Vagina (tissue), 2 donors: ENCODE measurements at places on chromosomes 4 and X.

GRCh38 chr4:54540931-54541330 is 116.8 kb upstream of the KIT start:
- no peak for DNase-seq

DNA sequence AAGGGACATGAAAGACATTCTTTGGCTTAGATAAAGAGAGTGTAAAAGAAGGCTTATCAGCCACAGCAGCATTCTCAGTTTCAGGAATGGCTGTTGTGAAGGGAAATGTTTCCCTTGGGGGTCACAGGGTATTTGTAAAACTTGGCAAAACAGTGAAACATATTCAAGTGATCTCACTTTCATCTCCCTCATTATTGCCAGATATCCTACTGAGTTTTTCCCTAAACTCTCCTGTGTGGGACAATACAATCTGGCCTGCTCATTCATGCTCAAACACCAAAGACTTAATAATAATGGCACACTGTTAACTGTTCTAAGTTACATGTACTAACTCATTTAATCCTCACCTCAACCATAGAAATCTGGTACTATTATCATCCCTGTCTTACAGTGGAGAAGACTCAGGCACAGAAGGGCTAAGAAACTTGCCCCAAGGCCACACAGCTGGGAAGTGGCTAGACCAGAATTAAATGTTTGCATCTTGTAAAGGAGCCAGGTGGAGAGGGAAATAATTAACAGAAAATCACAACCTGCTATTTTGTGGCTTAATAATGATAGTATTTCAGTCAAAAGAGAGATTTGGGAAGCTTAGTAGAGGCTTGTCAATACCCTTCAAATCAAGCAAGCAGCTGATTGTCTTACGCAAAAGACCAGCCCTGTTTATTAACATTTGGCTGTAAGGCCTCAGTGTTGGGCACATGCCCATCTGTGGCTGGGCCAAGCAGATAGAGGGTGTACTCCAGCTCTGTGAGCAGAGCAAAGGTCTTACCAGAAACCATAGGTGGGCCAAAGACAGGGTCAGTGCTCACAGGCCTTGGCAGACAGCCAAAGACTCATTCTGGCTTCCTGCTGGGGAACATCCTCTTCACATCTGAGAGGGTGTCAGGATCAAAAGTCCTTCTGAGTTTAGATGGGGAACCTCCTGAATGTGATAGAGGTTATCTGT is 17.3 kb downstream of the SMPX start:
- DNase-seq: no peak

- no peak for DNase-seq
Observed at GRCh38 chr4:119977076-119977940, 89.3 kb downstream of the MAD2L1 start.

DNA sequence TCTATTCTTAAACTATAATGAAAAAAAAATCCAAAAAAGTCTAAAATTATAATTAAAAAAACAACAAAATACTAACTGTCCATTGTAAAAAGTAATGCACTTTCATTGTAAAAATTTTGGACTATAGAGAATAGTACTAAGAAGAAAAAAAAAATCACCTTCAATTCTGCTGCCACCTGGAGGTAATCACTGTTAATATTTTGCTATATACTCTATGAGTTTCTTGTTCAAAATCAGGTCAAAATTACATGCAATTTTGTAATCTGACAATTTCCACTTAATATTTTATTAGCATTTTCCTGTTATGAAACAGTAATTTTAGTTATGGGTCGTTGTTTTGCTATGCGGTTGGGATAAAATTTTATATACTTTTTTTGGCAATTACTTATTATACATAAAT is 62.0 kb downstream of the HTT start:
- DNase-seq: no peak

- no peak for DNase-seq
Observed at GRCh38 chr4:178917756-178918155, 1475.5 kb upstream of the AGA start.

DNA sequence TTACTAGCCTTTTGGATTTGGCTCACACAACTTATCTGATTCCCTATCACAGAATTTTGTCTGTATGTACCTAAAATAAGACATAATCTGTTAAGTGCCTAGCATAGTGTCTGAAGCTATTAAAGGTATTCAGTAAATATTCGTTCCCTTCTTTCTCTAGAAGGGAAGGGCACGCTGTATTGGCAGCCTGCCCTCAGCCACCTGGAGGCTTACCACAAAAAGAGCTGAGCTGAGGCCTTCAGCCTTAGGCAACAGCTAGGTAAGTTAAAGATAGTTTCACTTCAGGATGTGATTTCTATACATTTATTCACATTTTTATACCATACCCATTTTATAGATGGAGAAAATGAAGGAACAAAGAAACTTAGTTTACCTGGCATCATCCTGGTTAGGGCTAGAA is 400.0 kb upstream of the LCORL start:
- DNase-seq: no peak

DNA sequence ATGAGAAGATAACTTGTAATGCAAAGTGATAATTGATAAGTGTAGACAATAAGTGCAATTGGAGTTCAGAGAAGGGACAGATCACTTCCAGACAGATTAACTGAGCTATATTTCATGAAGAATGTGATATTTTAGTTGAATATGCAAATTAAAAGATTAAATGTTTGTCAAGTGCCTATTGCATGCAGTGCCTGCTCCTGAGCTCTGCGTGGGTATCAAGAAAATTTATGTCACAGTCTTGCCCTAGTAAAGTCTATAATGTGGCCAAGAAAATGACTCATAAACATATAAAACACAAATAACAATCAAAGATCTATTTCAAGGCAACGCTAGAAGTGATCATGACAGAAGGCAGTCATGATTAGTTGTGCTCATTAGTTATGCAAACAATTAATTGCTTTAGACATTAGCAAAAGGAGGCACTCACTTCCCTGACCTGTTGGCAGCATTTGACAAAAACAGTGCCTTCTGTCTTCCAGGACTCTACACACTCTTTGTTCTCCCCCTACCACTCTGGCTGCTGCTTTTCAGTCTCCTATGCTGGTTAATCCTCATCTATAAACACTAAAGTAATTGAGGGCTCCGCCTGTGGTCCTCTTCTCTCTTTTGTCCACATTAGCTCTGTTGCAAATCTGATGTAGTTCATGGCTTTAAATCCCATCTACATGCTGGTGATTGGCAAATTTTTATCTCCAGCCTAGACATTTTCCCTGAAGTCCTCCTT is 47.7 kb downstream of the ARHGEF38 start:
- DNase-seq: no peak

GRCh38 chr4:55637272-55637820 is 1.2 kb upstream of the NMU start:
- DNase-seq: no peak

GRCh38 chr4:47830265-47831025 is 7.4 kb downstream of the CORIN start:
- DNase-seq: no peak

DNA sequence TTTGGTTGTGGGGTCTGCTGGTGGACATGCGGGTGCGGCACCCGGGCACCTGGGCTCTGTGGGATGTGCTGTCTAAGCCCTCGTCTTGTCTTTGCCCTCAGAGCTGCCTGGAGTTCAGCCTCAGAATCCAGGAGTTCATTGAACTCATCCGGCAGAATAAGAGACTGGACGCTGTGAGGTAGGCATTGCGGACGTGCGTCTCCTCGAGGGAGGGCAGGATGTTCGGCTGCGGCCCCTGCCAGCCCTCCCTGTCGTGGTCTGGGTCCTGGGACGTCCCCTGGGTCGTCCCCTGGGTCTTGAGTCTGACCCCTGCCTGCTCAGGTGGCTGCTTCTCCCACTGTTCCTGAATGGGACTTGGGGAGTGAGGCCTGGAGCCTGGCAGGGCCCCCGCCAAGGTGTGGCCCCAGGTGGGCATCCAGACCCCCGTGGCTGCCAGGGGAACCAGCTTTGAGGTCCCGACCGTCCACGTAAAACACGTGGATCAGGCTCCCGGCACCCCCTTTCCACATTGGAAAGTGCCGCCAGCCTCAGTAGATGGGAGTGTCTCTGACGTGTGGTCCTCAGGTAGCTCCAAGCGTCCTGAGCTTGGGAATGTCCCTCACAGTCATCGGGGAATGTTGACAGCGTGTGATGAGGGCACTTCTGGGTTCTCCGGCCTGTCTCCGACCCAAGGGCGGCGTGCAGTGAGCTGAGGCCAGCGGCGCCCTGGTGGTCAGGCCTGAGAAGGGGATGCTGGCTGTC is 19.3 kb upstream of the UVSSA start:
- no peak for DNase-seq
